Lung microvascular endothelial cell (primary cell): ENCODE measurements at places on chromosomes 12 and 14.
A peak's percentile ranks its signal among the peaks of the same experiment; 100 is the strongest.

DNA sequence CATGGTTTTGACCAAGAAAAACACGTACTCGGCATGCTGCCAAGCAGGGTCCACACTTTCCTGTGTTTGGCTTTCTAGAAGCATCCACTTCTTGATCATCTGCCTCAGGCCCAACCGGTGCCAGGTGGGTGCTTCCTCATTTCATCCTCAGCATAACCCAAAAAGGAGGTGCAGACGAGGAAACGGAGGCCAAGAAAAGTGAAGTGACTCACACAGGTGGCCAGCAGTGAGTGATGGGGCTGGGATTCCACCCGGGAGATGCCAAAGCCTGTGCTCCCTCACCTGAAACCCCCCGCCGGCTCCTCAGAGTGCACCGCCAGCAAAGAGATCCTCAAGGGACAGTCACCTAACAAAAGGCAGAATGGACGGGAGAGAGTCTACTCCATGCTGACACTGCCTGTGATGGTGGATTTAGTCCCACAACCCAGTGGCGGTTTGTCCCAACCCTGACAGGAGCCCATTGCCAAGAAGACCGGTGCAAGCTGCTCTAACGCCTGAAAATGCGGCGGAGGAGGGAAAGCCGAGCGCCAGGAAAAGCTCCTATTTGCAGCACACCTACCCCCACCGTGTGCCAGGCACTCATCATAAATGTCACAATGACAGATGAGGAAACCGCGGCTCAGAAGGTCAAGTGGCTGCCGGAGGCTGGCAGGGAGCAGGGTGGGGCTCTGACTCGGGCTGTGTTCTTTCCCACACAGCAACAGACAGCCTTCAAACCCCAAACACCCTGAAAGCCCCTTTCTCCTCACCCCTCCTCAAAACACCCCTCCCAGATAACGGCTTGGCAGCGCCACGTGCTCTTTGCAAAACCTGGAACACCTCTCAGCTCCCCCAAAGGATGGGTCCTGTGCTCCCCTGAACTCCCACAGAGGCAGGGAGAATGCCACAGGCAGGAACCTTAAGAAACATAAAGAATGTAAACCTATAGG is 18.8 kb downstream of the BCL11B start:
- no peak for DNase-seq

DNA sequence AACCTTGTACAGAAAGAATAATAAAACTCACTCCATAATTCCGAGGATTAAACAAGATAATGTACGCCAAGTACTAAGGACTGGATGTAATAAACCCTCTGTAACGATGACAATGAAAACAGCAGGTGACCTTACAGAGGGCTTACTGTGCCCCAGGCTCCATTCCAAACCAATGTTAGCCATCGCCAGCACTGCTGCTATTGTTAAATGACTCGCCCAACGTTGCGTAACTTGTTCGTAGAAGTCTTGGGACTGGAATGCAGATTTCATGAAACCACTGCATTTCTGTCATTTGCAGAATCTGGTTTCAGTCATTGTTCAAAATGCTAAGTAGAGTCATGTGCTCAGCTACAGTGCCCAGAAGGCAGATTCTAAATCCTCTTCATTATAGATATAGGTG is 728 bp upstream of the STON2 start:
- no peak for DNase-seq

GRCh38 chr14:100677152-100677551 is 49.5 kb upstream of the DLK1 start:
- no peak for DNase-seq

GRCh38 chr12:26319511-26319910 is 124.1 kb downstream of the SSPN start:
- DNase-seq: no peak

- peak; percentile 80 for DNase-seq
These were observed 11.8 kb downstream of the COPS7A start for GRCh38 chr12:6735448-6736191.

- DNase-seq: no peak
These were observed 45.4 kb downstream of the ANO2 start for GRCh38 chr12:5899675-5900074.

GRCh38 chr14:65106736-65107135 is 4.4 kb upstream of the MAX start:
- no peak for DNase-seq

GRCh38 chr14:90399541-90400444 is 3.0 kb downstream of the CALM1 start:
- DNase-seq: peak; percentile 95

GRCh38 chr12:98344046-98344930 is 171.1 kb upstream of the TMPO start:
- DNase-seq: no peak

- DNase-seq: no peak
These were observed 63.5 kb downstream of the ACACB start for GRCh38 chr12:109179927-109180326.

DNA sequence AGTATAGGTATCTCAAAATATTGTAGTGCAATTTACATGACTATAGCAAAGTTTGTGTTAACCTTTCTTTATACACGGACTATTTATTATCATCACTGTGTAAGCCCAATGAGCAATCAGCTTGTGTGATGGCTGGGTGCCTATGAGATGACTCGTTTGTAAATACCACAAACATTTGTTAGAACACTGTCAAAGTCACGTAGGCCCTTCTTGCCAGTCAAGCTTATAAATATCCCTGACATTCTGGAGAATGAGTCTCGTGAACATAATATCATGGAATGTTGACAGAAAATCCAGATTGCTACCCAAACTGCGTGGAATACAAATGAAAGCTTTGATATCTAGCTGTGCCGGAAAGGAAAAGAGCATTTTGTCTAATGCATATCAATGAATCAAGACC is 648.3 kb upstream of the MDGA2 start:
- no peak for DNase-seq

GRCh38 chr14:58243790-58244555 is 670 bp upstream of the PSMA3 start:
- DNase-seq: peak; percentile 24

DNA sequence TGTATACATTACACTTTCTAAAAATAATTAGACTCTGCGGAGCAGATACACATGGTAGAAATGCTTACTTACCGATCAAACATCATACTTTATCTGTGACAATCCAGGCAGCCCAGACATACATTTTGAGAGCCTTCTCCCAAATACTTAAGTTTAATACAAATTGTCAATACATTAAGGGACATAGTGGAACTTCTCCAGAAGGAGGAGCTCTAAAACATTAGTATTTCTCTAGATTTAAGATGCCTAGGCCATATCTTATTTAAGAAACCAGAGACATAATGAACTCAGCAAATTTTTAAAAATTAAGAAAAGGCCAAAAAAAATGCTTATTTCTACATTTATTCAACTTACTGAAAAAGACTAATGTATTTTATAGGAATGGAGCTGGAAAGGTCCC is 16.1 kb downstream of the ACSM4 start:
- DNase-seq: no peak

GRCh38 chr14:55005071-55005470 is 21.8 kb downstream of the WDHD1 start:
- peak; percentile 37 for DNase-seq

- DNase-seq: no peak
These were observed 85.0 kb upstream of the GTF2A1 start for GRCh38 chr14:81305743-81306142.

- DNase-seq: no peak
These were observed 450 bp upstream of the TDG start for GRCh38 chr12:103965255-103965589.

DNA sequence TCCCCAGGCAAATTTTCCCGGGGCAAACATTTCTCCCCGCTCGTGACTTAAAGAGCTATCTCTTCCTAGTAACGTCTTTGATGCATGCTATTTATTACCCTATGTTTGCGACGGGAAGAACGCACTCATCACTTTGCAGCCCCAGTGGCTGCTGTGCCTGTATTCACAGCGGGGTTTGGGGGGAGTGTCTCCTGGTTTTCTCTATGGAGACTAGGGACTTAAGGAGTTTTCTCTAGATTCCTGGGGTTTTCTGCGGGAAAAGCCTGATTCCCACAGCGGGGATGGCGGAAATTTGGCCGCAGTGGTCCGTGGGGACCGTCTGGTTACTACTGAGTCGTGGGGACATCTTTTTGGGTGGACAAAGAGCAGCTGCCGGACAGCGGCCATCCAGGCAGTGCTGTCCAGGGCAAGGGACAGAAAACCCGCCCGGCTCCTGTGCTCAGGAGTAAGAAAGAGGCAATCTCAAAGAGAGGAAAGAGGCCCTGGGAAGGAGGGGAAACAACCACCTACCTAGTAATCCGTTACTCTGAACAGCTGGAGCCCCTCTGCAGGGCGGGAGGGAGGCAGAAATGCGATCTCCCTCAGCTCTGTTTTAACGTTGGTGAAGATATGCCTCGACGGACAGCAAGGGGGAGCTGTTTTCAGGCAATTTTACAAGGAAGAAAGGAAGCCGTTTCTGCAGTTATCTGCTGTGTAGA is 771 bp upstream of the AVPR1A start:
- peak; percentile 59 for DNase-seq

DNA sequence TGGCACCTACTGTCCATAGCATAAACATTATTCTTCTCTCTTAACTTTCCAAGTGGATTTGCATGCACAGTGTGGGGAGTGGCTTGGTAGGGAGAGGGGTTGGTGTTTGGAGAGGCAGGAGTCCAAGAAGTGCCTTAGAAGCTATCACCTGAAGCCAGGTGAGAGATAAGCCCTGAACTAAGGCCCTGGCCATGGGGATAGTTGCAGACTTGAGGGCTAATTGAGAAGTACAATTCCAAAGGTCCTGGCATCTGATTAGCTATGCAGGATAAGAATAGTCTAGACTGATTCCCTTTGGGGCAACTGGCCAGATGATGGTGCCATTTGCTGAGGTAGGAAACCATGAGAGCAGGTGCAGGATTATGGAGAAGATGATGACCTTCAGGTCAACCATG is 2.0 kb upstream of the PCK2 start:
- DNase-seq: no peak

DNA sequence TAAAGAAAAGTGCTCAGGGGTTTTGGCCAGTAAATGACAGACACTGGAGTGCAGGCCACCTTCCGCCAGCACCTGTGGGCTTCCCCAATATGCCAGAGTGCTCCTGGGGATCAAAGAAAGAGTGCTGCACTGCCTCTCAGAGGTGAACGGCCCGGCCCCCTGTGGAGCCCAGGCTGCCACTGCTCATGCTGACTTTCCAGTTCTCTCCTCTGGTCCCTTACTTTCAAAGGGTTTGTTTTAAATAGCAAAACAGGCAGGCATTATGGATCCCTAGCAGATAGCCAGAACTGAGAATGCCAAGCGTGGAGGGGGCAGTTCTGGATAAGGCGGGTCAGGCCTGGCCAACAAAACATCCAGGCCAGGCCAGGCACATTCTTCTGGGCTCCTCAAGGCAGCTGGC is 59.6 kb downstream of the MDM2 start:
- no peak for DNase-seq

- DNase-seq: no peak
These were observed 63.9 kb downstream of the KLHL28 start for GRCh38 chr14:44897845-44898151.

DNA sequence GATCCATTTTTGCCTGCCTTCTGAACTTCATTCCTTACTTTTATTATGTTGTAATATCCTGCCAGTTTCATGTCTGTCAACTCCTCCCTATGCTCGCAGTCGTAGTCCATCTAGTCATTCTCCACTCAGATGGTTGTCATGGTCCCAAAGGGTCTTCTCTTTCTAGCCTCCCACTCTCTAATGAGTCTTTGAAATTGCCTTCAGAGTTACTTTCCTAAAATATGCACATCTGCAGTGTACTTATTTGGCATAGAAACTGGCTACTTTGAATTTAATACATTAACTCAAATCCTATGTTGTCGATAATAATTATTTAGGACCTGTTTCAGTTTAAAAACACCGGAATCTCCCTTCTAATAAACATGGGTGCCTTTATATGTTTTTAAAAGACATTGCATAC is 101.0 kb downstream of the PDE3A start:
- no peak for DNase-seq

DNA sequence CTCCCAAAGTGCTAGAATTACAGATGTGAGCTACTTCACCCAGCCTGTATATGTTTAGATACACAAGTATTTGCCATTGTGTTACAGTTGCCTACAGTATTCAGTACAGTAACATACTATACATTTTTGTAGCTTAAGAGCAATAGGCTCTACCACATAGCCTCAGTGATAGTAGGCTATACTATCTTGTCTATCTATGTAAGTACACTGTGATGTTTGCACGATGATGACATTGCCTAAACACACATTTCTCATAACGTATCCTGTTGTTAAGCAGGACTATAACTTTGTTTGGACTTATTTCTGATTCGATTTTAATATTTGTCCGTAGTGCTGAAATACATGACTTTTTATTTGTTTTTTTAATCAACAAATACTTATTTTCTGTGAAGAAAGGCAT is 129.2 kb downstream of the PCNX1 start:
- no peak for DNase-seq

GRCh38 chr14:94307410-94307992 is 14.4 kb upstream of the SERPINA10 start:
- DNase-seq: no peak
